ENCODE measurements at places on chromosomes 7 and 10.

DNA sequence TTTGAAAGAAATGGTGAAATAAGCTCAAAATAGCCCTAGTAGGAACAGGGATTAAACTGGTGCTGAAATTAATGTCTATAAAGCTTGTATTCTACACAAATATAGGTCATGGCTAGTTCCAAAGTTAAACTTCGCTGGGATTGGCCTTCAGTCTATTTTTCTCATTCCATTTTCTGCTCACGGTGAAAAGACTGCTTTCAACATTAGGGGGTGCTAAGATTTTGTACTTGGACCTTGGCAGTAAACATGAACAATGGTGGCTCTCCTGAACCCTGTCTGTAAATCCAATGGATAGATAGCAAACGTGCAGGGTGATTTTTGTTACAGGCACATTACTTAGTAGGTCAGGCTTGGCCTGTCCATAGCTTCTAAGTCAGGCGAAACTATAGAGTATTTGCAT lies 36.0 kb upstream of the RSU1 start:
- no peak overlapping the region for H3K27ac ChIP-seq
- no peak overlapping the region for H3K4me3 ChIP-seq
- no peaks in the 10 kb centered on the region for H3K27me3 ChIP-seq
- no peaks in the 10 kb centered on the region for H3K36me3 ChIP-seq

DNA sequence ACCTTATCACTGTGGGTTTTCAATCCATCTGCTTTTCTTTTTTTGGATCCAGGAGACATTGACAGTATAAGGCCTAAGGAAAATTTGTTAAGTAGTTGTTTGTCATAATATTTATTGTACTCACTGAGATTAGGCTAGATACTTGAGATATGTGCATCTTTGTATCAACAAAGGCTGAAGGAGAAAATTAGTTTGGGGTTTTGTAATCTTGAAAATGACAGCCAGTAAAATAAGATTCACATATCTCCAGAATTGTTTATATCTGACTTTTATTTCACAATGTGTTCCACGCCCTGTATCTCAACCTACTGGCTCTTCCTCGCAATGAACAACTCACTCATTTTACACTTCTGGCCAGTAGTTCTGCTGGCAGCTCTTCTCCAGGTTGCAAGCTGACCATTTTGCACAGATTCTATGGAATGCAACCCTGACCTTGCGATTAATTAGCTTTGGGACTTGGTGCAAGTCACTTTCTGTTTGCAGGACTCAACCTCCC lies 132.7 kb downstream of the GATA3 start:
- H3K36me3 ChIP-seq = no peaks in the 10 kb centered on the region
- peaks cover 12% of the 10 kb centered on the region for H3K4me1 ChIP-seq
- no peaks in the 10 kb centered on the region for H3K27me3 ChIP-seq

GRCh38 chr10:48476279-48476982 lies 128.4 kb downstream of the ARHGAP22 start:
- no peaks in the 10 kb centered on the region for H3K4me1 ChIP-seq
- no peak overlapping the region for H3K4me3 ChIP-seq
- no peaks in the 10 kb centered on the region for H3K27me3 ChIP-seq
- H3K36me3 ChIP-seq = no peaks in the 10 kb centered on the region
- DNase-seq = no peak

DNA sequence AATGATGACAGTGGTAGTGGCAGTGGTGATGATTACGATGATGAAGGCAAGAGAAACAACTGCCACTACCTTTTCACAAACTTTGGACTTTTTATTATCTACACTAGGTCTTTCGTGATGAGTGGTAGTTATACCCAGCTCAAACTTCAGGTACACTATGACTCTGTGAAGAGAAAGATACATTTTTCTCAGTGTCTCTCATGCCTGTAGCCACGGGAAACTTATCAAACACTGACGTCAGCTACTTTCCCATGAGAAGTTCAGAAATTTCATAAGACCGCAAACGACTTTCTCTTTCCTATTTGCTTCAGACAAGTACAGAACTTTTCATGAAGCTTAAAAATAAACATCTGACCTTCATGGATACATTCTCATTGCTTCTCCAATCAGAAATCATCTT lies 57.0 kb downstream of the CALD1 start:
- no peaks in the 10 kb centered on the region for H3K36me3 ChIP-seq
- DNase-seq = no peak
- H3K4me3 ChIP-seq = no peak overlapping the region
- H3K27ac ChIP-seq = no peak overlapping the region
- no peaks in the 10 kb centered on the region for H3K4me1 ChIP-seq
- no peaks in the 10 kb centered on the region for H3K27me3 ChIP-seq

DNA sequence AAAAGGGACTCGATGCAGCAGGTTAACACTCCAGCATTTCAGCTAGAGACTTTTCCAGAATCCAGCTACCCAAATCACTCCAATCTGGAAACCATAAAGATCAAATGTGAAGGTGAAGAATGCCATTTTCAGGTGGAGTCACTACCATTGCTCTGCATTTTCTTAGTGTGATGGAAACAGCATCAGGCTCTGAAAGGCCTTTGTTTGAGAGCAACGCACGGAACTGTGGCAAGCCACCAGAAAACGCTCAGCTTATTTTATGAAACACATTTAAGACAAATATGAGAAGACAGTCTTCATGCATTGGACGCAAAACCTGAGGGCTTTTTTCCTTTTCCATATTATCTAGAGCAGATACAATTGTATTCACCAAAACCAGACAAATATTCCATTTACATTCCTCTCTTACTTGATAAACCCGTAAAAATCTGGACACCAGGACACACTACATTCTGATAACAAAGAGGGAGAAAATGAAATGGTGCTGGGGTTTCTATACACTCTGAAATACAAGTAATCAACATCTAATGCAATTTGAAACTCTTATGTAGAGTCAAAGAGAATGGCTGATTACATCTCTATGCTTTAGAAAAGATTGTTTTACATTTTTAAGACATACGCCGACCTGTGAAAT lies 99.1 kb downstream of the NRP1 start:
- H3K27me3 ChIP-seq = no peaks in the 10 kb centered on the region
- no peaks in the 10 kb centered on the region for H3K36me3 ChIP-seq
- no peak overlapping the region for H3K4me3 ChIP-seq

DNA sequence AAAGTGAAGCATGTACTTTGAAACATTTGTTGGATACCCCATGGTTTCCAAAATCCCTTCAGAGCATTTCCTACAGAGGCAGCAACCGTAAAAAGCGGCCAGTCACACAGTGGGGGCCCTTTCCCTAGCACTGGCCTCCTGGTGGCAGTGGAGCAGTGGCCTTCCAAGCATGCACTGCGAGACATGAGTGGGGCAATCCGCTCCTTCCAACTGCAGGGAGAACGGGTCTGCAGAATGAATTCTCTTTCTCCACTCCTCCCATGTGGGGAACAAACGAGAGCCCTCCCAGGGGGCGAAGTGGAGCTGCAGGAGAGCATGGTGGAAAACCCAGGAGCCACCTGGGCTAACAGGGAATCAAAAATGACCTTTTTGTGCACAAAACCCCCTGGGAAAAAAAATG lies 542.9 kb upstream of the GALNT17 start:
- no peak for DNase-seq
- H3K27me3 ChIP-seq = no peaks in the 10 kb centered on the region
- H3K36me3 ChIP-seq = no peaks in the 10 kb centered on the region
- H3K27ac ChIP-seq = no peak overlapping the region
- no peak overlapping the region for H3K4me3 ChIP-seq
- no peaks in the 10 kb centered on the region for H3K4me1 ChIP-seq

DNA sequence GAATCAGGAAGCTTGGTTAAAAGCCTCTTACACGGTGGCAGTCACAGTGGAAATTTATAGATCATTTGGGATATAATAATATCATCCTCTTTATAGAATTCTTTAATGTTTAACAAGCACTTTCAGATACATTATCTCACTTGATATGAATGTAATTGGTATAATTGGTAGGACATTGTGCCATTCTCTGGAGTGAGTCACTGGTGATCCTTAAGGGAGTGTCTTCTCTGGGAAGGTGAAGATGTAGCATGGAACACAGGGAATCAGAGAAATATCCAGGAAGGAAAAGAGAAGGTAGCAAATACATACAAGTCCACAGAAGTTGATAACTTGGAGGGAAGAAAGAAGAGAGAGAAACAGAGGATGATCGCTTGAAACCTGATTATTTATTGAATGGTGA lies 9.8 kb downstream of the PTPRZ1 start:
- no peaks in the 10 kb centered on the region for H3K4me1 ChIP-seq
- no peak for DNase-seq
- no peak overlapping the region for H3K27ac ChIP-seq
- no peaks in the 10 kb centered on the region for H3K27me3 ChIP-seq

- no peak overlapping the region for H3K4me3 ChIP-seq
- H3K36me3 ChIP-seq = no peaks in the 10 kb centered on the region
- H3K27ac ChIP-seq = no peak overlapping the region
- no peak for DNase-seq
Observed at GRCh38 chr10:128568041-128568440, 441.8 kb upstream of the MKI67 start.

GRCh38 chr10:36224431-36224985 lies 582.4 kb upstream of the FZD8 start:
- H3K27ac ChIP-seq = no peak overlapping the region
- H3K36me3 ChIP-seq = no peaks in the 10 kb centered on the region
- H3K27me3 ChIP-seq = no peaks in the 10 kb centered on the region
- DNase-seq = no peak
- no peaks in the 10 kb centered on the region for H3K4me1 ChIP-seq

GRCh38 chr10:121099592-121099991 lies 248.4 kb downstream of the WDR11 start:
- no peak overlapping the region for H3K4me3 ChIP-seq
- H3K27me3 ChIP-seq = no peaks in the 10 kb centered on the region
- H3K4me1 ChIP-seq = no peaks in the 10 kb centered on the region
- DNase-seq = no peak
- H3K36me3 ChIP-seq = no peaks in the 10 kb centered on the region
